ENCODE measurements at places on chromosomes 2 and 18. TPM values are rescaled to one million over a fixed set of nuclear protein-coding genes. Genes with fewer than 3 reads are reported as not detected.

DNA sequence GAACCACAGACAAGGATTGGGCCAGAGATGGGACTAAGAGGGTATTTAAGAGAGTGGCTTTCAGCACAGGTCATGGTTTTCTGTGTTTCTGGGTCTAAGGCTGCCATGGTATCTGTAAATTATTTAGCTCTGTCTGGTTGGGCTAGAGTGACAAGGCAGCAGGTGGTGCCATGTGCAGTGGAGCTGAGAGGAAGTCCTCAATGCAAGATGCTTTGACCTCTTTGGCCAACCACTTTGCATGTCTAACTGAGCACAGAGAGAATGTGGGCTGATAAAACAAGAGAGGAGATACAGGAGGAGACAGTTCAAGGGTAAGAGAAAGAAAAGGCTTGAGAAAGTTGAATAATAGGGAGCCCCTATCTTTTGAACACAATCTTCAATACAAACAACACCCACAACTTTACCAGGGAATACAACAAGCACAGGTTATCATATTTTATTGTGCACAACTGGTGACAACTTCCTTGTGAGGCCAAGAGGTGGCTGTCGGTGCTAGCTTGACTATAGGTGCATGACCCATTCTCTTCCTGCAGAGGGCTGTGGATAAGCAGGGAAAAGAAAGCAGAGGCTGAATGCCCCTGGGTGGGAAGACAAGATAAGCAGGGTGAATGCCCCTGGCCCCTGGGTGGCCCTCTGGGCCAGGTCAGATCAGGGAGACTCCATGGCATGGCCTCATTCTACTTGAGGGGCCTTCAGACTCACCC is 12.3 kb downstream of the FLACC1 start:
- DNase-seq, result no peak

DNA sequence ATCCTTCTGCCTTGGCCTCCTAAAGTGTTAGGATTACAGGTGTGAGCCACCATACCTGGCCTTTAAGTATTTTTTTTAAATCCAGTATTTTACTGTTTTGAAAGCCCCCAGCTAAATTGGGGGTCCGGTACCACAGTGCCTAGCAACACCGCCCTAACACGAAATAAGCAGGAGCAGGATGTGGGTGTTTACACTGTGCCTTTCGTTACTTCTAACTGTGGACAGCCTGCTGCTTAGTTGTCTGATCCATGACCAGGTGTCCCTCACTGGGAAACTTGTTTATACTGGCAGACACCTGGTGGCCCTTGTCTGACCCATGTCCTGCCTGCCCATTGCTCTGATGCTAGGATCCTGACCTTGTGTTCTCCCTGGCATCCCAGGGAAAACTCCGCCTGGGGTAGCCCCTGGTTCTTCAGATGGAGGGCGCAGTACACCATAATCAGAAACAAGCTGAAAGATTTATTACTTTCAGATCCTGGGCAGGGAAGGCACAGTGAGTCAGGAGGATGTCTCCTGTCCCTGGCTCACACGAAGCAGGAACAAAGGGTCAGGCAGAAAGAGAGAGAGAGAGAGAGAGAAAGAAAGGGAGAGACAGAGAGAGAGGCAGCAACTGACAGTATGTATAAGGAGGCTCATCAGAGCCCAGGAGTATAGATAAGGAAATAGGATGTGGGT is 55.7 kb downstream of the NCAPH start:
- no peak for DNase-seq

- no peak for DNase-seq
Observed at GRCh38 chr2:237447496-237447895, 33.5 kb upstream of the COL6A3 start.

DNA sequence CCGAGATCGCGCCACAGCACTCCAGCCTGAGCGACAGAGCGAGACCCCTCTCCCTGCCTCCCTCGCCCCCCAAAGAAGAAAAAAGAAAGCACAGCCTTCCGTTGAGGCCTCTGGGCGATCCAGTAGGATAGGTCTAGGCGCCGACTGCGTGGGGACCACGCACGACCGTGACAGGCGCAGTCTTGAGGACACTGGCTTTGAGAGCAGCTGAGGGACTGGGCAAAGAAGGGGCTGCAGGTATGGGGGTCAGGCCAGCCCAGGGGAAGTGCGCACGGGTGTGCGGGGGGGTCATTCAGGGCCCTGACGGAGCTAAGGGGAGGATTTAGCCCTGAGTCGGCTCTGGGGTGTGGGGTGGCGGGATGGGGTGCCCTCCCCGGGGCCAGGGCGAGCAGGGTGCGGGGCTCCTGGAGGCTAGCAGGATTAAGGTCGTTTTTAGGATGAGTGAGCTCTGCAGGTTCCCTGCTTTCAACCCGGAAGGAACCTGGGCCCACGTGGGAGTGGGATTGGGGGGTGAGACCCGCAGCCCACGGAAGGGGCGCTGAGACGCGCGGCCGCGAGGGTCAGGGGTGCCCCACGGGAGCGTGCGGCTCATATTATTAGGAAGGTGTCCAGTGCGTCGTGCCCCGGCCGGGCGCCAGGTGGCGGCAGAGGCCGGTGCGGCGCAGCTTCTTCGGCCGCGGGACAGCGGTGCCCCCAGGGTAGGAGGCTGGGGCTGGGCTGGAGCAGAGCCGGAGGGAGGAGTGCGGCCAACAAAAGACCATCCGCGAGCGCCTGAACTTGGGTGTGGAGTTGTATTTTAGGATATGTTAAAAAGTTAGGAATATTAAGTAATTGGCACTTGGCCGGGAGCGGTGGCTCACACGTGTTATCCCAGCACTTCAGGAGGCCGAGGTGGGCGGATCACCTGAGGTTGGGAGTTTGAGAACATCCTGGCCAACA is 20.5 kb upstream of the ZNF236 start:
- DNase-seq, result peak; percentile 32

DNA sequence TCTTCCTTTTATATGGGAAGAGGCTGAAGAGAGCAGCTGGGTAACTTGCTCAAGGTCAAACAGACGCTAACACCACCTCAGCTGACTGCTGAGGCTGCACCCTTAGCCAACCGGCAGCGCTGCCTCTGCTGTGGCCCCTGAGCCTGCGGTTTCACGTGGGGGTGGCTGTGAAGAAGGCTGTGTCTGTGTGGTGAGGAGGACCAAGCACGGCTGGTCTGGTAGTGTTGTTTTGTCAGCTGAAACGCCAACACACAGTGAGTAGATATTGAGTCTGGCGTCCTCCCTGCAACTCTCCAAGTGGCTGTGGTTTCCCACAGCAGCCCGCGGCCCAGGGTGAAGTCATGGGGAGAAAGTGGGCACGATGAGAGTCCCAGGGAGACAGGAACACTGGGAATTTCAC is 69.6 kb downstream of the THNSL2 start:
- no peak for DNase-seq

DNA sequence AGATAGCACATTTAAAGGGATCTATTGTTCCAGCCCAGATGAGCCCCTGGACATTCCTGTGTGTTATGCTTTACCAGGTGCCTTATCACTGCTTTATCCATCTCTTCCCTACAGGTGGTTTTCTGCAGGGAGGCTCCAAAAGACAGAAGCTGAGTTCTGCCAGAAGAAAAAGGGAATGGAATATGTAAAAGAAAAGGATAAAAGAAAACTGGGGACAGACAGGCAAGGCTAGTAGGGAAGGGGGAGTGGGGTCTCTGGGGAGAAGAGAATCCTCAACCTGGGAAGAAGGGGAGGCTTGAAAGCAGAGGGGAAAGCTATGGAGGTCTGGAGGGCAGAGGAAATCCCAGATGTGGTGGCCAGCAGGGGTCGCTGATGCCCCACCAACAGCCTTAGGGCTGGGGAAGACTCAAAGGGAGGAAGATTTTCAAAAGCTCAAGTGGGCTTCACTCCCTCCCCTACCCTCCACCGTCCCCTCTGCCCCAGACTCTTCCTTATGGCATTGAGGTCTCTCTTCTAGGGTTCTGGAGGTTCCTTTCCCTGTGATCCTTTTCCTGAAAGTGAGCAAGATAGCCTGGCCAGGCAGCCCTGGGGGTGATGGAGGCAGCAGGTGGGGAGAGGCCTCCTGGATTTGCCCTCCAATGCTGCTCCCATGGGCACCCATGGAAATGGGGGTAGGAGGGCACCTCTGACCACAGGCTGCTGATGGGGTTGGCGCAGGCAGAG is 178.1 kb upstream of the PKDCC start:
- DNase-seq, result peak; percentile 73

DNA sequence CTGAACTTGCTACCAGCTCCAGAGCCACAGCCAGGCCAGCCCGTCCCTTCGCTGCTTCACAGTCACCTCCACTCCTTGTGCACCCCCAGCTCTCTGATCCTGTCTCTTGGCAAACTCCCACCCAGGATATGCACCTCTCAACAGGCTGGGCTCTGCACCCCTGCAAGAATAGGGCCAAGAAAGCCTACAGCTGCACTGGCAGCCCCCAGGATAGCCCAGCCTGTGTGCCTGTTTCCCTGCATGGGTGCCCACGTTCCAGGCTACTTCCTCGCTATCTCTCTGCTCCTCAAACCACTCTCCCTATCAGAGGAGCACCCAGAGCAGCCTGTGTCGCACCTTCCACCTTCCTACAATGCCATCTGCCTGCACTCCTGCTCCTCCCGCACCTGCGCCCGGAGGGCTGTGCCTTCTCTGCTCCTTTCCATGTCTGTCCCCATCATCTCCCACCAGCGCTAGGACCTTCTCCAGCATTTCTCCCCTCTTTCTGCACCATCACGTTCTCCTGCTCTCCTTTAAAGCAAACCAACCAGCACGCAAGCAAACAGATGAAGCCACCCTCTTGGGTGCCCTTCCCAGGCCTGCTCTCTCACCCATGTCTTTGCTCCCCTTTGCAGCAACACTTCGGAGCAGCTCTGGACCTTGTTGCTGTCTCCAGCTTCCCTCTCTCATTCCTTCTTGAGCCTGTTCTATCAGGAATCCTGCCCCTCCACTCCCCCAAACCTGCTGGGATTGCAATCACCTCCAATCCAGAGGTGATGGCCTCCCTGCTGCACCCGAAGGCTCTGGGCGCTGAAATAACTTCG is 313.2 kb upstream of the HS6ST1 start:
- DNase-seq, result no peak

DNA sequence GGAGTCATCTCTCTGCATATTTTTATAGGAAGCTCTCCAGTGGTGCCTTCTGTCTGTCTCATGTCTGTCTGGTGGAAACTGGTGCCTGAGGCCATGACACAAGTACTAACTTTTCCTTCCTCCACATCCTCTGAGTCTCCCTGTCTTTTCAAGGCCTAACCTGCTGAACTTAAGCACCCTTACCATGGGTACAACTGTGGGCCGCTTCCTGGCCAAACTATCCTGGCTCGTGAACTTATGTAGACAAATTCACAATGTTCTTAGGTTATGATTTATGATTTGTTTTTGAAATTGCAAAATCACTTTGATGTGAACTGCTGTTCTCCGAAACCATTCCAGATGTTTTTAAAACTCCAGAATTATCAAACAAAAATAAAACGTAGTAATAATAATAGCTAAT is 804.5 kb upstream of the POU3F3 start:
- DNase-seq, result no peak

DNA sequence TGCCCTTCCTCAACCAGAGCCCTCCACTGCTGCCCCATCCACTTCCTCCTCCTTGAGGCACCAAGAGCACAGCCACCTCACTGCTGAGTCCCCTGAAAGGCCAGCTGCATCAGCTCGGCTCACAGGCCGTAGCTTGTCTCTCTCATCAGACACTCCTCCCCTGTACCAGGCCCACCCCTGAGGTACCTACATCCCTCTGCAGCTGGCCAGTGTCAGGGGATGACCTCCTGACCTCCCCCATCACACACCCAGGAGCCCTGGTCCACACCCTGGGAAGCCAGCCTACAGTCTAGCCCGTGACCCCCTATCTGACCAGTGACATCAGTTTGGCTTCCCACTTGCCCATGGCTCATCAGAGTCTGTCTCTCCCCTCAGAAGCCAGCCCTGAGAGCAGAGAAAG is 205.6 kb downstream of the TNS1 start:
- DNase-seq, result no peak

The HES6 gene
- total RNA-seq, result 17.0 TPM

DNA sequence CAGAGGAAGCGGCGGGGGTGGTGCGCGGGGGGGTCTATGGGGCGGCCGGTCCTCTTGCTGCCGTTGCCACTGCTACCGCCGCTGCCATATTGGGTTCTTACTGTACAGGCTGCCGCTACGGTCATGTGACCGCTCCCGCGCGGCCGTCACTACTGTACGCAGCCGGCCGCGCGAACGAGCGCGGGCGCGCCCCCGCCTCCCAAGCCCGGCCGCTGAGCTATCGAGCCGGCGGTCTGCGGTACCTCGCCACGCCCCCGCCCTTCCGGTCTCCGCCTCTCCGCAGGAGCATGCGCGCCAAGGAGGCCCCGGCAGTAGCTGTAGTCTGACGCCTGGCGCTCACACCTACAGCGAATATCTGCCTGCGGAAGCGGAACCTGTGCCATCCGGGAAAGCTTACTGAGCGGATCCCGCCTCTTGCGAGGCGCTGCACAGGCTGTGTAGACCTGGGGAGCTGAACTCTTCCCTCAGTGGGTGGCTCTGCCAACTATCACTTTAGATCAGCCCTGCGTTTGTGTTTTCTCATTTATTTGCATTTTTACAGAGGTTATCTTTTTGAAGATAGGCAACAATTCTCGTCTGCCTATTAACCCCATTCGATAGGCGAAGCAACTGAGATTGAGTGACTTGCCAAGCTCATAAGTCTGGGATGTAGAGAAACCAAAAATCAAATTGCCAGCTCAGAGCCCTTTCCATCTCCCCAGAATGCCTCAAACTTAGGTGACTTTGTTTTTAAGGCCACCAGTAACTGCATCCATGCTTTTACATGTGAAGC is at the start of gene ASXL2:
Gene ASXL2 (minus strand): TSS at position 127 of the 772 bp plus-strand sequence. CDS start 265 bp downstream, outside the sequence.
- peak; percentile 98 for DNase-seq

DNA sequence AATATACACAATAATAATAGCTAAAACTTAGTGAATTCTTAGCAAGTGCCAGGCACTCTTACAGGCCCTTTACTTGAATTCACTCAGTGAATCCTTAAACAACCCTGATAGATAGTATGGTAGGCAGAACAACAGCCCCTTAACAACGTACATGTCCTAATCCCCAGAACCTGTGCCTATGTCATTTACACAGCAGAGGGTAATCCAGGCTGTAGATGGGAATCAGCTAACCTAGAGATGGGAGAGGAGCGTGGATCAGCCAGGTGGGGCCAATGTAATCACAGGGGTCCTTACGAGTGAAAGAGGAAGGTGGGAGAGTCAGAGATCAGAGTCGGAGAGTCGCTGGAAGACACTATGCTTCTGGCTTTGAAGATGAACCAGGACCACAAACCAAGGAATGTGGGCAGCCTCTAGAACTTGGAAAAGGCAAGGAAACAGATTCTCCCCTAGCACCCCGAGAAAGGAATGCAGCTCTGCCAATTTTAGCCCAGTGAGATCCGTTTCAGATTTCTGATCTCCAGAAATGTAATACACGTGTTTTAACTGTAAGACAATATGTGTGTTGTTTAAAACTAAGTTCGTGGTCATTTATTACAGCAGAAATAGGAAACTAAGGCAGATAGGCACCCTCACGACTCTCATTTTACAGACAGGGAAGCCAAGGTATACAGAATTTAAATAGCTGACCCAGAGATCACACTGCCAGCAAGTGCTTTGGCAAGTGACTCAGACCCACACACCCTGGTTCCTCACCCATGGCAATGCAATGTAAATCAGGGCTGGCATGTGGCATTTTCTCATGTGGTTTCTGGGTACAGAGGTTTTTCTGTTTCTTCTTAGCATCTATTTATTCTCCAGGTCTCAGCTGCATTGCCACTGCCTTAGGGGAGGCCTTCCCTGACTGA is 68.9 kb downstream of the DOCK10 start:
- DNase-seq, result no peak

The CUL3 gene
- 38.6 TPM for total RNA-seq

The RESP18 gene
- not detected for total RNA-seq

Measured in pancreas (tissue), 10 donors.